ENCODE measurements at places on chromosomes 4 and X.

- DNase-seq, result no peak
Observed at GRCh38 chrX:16839219-16839851, 30.8 kb downstream of the RBBP7 start.

DNA sequence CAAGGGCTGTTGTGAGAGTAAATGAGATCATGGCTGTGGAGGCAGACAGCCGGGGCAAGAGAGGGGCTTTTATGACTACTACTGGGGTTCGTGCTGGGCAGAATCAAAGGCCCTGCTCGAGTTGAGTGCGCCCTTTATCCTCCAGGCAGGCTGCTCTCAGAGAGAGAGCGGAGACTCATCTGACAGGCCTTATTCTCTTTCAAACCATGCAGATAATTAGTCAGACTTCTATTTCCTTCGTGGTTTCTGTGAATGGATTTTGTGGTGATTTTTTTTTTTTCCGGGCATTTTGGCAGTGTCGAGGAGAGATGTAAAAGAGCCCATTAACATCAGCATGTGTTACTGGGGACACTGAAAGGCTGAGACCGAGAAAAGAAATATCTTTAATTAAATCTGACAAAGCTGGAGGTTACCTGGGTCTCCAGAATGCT is 73.6 kb downstream of the MED28 start:
- no peak for DNase-seq

DNA sequence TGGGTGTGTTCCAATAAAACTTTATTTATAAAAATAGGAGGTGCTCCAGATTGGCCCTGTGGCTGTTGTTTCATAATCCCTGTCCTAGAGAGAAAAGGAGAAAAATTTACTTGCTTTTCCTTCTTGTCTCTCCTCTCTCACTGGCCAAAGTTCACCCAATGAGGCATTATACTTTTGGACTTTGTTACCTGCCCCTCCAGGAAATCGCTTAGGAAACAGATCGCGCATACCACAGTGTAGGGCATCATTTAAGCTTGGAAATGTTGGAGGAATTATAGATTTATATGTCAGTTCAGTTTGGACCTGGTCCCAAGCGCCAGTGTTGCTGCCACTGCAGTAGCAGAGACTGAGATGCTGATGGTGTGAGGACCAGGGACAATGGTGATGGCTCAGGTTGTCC is 337.6 kb upstream of the NR3C2 start:
- no peak for DNase-seq

DNA sequence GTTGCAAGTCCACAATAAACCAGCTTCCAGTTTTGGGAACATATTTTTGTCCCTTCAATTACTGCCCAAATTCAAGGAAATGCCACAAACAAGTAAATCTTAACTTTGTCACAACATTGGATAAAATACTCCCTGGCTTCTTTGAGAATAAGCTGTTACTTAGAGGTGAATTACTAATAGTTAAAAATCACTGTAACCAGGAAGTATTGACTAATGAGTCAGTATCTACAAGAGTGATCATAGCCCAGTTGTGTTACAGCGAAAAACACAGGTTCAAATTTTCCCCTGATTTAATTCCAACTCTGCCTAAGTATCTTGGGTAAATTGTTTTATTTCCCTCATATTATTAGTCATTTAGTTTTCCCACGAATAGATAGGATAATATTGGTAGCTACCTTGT is 291.2 kb upstream of the PPARGC1A start:
- no peak for DNase-seq

DNA sequence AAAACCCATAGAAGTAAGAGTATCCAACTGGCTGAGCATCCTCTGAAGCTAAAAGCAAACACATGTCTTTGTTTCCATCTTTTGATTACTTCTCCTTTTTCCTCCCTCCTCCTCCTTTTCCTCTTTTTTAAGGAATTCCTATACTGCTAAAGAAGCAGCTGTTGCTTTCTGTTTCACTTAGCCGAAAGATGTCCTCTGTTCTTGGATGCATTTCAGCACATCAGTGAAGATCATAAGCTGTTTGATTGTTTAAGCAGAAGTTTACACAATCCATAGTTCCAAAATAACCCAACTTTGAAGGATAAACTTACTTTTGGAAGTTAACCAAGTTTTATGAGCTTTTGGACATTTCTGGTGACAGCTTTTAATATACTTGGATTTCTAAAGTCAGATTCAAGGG is 55.1 kb upstream of the TNIP3 start:
- DNase-seq, result no peak

Measured in NCI-H1105 treated with DMSO at 0.1 percent for 48 hours (cell line).